ENCODE measurements at places on chromosomes 12 and 14. TPM values are rescaled to one million over a fixed set of nuclear protein-coding genes. Genes with fewer than 3 reads are reported as not detected.

DNA sequence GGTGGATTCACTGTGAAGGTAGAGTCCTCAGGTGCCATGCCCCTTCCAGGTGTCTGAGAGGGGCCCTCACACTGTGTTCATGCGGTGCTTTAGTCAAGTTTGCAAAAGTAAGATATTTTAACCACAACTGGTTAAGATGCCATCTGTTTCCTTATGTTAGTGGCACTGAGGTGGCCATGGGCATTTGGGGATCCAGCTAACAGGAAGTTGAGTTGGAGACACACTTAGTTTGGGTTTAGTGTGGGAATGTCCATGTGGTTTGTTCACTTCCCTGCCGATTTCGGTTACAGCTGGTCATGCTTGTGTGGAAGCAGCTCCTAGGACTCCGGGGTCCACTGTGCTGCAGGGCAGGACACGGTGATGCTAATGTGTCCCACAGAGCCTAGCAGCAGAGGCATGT, 17.3 kb upstream of the ABHD12B start:
- no peak for DNase-seq

DNA sequence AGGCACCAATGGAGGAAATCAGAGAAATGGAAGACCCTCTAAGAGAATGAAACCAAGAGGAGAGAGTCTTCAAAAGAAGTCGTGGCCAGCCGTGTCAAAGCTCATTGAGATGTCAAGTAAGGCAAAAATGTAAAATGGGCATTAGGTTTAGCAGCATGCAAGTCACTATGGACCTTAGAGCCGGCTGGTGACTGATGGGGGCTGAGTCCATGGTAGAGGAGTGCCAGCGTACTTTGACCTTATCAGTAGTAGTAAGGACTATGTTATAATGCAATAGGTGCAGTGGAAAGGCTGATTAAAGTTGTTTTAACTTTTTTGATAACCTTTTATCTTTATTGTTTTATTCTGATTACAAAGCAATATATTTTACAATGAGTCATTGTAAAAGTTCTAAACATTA, 66.5 kb downstream of the ANO6 start:
- no peak for DNase-seq

GRCh38 chr14:50822501-50823042, 8.4 kb downstream of the NIN start:
- no peak for DNase-seq

DNA sequence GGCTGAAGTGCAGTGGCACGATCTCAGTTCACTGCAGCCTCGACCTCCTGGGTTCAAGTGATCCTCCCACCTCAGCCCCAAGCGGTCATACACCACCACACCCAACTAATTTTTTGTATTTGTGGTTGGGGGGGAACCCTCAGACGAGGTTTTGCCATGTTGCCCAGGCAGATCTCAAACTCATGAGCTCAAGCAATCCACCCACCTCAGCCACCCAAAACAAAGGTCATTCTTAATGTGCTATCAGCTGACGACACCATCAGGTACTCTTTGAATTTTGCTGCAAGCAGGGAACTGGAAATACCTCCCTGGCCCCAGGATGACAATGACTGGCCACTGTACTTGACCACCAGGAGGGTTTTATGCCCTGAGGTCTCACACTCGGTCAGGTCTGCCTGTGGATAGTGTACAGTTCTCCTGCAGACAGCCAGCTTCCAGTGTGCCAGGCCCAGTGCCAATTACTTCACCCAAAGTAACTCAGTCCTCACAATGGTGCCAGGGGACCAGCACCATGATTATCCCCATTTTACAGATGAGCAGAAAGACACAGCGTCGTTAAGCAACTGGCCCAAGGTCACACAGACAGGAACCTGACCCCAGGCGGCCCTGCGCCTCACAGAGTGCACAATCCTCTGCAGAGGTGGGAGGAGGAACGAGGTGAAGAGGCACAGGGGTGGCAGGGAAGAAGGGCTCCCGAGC, 42.9 kb downstream of the ITPK1 start:
- DNase-seq: no peak

- DNase-seq: no peak
Observed at GRCh38 chr12:104130760-104131159, 7.2 kb downstream of the NFYB start.

DNA sequence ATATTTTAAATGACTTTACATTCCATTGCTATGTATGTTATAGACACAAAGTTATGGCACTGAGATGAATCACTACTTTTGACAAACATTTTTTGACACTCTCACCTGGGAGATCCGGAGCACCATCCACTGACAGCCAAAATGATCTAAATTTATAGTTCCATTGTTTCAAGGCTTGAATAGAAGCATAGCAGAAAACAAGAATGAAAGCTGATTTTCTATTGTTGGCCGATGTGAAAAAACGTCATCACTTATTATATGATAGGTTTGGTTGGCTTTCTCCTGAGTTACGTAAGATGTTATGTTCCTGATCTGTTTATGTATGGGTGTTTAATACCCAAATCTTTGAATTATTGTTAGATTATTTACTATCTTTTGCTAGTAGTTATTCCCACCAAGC, 306.2 kb downstream of the PAWR start:
- no peak for DNase-seq

DNA sequence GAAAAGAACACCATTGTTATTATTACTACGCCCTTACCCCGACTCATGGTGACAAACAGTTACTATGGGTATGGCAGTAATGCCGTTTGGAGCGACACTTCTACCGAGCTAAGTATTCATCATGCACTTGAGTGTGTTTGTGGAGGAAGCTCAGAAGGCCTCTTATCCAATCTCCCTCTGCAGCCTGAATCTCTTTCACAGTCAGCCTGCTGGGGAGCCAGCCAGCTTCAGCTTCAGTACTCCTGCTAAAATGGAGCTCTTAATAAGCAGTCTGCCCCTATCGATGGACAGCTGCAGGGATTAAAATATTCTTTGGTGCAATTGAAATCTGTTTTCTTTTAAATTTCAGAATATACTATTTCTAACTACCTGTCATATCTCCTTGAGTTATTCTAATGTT, 24.7 kb upstream of the ATP5MC2 start:
- no peak for DNase-seq

Gene HSPB8
- polyA plus RNA-seq: 19.1 TPM

DNA sequence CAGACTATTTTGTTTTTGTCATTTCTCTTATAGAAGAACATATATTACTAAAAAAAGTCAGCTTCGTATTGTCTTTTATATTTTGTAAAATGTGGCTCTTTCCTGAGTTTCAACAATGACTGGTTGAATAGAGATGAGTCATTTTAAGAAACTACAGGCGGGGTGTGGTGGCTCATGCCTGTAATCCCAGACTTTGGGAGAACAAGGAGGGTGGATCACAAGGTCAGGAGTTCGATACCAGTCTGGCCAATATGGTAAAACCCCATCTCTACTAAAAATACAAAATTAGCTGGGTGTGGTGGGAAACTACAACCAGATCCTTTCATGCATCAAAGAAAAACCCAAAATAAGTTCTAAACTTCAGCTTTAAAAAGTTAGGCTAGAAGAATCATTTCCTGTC, 28.8 kb downstream of the HECTD4 start:
- DNase-seq: no peak

Gene IAPP
- polyA plus RNA-seq: not detected

Gene TMTC1
- polyA plus RNA-seq: 21.8 TPM

GRCh38 chr14:29927376-29928116, at the start of gene PRKD1:
Gene PRKD1, minus strand, starts transcription at chr14:29927847.
- DNase-seq: no peak

Gene ZNF10
- 4.3 TPM for polyA plus RNA-seq

DNA sequence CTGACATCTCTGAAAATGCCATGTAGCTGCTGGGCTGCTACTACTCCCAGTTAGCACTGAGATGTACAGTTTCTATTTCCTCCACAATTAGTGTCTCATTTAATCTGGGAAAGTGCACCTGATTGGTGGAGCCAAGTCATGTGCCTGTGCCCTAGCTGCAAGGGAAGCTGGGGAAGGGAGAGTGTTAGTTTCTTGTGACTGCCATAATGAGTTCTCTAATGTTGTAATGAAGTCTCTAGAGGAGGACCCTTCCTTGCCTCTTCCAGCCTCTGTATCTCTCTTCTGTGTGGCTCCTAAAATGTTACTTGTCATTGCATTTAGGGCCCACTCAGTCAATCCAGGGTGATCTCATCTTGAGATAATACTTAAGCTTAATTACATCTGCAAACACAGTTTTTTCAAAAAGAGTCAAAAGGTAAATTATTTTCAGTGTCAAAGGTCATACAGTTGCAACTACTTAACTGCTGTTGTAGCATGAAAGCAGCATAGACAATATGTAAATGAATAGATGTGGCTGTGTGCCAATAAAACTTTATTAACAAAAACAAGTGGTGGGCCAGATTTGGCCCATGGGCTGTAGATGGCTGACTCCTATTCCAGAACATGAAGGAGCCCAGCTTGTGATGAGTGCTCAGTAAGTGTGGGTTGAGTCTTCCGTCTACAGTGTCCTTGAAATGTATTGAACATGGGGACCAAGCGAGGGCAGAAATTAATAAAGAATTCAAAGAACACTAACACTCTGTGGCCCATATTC, 137.2 kb upstream of the MAP1LC3B2 start:
- DNase-seq: no peak

Gene PLXNC1
- polyA plus RNA-seq: 3.4 TPM

Measured in BJ (cell line).